ENCODE measurements at places on chromosomes 1 and 21. TPM values are rescaled to one million over a fixed set of nuclear protein-coding genes. Genes with fewer than 3 reads are reported as not detected.

ZNF697 gene
- total RNA-seq, result 8.5 TPM

TNFAIP8L2 gene
- total RNA-seq, result not detected

CHI3L1 gene
- total RNA-seq, result 0.22 TPM

DNA sequence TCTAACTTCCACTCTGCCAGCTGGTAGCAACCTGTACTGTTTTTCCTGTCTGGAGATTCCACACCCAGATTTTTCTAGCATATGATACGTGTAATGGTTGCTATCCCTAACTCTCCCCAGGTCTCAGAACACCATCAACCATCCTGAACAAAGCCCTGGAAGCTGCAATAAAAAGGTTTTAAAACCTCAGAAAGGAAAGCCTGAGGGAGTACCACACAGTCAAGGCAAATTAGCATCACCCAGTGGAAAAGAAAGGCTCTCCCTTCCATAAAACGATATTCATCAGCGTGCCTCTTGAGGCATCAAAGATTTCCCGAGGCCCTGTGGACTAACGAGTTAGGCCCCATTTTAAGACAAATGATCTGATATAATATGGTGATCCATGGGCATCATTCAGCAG is 421.0 kb downstream of the ADGRL2 start:
- no peak overlapping the region for H3K4me3 ChIP-seq
- peaks cover 5% of the 10 kb centered on the region for H3K4me1 ChIP-seq
- no peak for DNase-seq
- no peak overlapping the region for H3K27ac ChIP-seq

GRCh38 chr1:56584910-56585528 is 5.7 kb upstream of the PLPP3 start:
- no peak overlapping the region for H3K27ac ChIP-seq
- no peak overlapping the region for H3K4me3 ChIP-seq
- DNase-seq, result peak; percentile 81
- H3K36me3 ChIP-seq, result no peaks in the 10 kb centered on the region

- no peaks in the 10 kb centered on the region for H3K27me3 ChIP-seq
- peak overlapping the region; percentile 94 for H3K4me3 ChIP-seq
- H3K4me1 ChIP-seq, result peaks cover 35% of the 10 kb centered on the region
- H3K27ac ChIP-seq, result peak overlapping the region; percentile 96
- 0 out of 2 replicates have a peak, but pooled peaks cover 2% of the 10 kb centered on the region for H3K36me3 ChIP-seq
- peak; percentile 90 for DNase-seq
Observed at GRCh38 chr1:155981266-155982088, 3.1 kb upstream of the ARHGEF2 start.

DNA sequence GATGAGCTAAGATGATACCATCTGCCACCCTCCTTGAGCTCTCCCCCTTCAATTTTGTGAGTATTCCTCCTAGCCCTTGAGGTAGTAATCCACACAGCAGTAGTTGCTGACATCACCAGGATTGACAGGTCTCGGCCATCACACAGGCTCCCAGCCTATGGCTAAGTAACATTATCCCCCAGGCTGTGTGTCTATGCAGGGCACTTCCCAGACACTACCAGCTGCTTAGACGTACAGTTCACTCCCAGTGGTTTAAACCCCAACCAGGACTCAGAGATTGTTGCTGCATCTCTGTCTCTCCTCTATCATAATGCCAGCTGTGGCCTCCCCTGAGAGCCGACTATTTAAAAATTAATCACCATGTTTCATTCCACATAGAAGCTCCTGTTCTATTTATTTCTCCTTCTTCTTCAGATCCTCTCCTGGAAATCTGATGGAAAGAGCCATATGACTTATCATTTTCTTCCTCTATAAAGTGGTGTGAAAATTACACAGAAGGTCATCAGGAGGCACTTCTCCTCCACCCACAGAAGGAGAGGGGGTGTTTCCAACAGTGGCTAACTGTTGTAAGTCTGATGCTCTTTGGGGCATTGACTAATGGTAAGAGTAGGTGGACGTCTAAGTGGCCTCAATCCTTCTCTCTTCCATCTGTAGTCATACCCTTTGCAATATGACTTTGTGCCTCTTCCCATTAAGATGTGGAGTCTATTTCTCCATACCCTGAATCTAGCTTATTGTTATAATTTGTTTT is 396.3 kb downstream of the SETD4 start:
- H3K27me3 ChIP-seq, result no peaks in the 10 kb centered on the region
- no peak for DNase-seq
- no peaks in the 10 kb centered on the region for H3K4me1 ChIP-seq
